Dorsolateral prefrontal cortex (tissue), 122 donors: ENCODE measurements at places on chromosomes 4 and X. TPM values are rescaled to one million over a fixed set of nuclear protein-coding genes. Genes with fewer than 3 reads are reported as not detected.

GAB3 gene
- total RNA-seq: 1.5 TPM

RFC1 gene
- total RNA-seq: 57.3 TPM

RNF150 gene
- total RNA-seq: 46.1 TPM

TRIML2 gene
- 1.6 TPM for total RNA-seq

BST1 gene
- 1.5 TPM for total RNA-seq

C4orf46 gene
- total RNA-seq: 3.7 TPM

ERAS gene
- total RNA-seq: 0.42 TPM

CTAG1B gene
- not detected for total RNA-seq

ZAR1 gene
- not detected for total RNA-seq

MAOB gene
- 150 TPM for total RNA-seq

FGF13 gene
- total RNA-seq: 57.0 TPM

GPRASP1 gene
- total RNA-seq: 119 TPM

CLDN22 gene
- total RNA-seq: not detected

RIPPLY1 gene
- total RNA-seq: not detected

ETDA gene
- total RNA-seq: not detected

BANK1 gene
- total RNA-seq: 1.1 TPM

ETDB gene
- total RNA-seq: not detected

TRIM2 gene
- total RNA-seq: 435 TPM

NHS gene
- total RNA-seq: 13.8 TPM

SORCS2 gene
- 30.5 TPM for total RNA-seq

MAGEA12 gene
- not detected for total RNA-seq

CYBB gene
- 15.9 TPM for total RNA-seq

CRMP1 gene
- total RNA-seq: 64.2 TPM

CENPE gene
- 1.9 TPM for total RNA-seq

MID1 gene
- total RNA-seq: 19.1 TPM

IGBP1 gene
- total RNA-seq: 41.8 TPM

FDCSP gene
- total RNA-seq: not detected

STAP1 gene
- not detected for total RNA-seq

COL4A6 gene
- 0.42 TPM for total RNA-seq

DOK7 gene
- total RNA-seq: 0.48 TPM

ANKRD50 gene
- 13.6 TPM for total RNA-seq

HHIP gene
- total RNA-seq: 43.8 TPM

CPZ gene
- total RNA-seq: not detected
